NCI-H1694 treated with DMSO at 0.1 percent for 48 hours (cell line): ENCODE measurements at places on chromosomes 16 and 17.

DNA sequence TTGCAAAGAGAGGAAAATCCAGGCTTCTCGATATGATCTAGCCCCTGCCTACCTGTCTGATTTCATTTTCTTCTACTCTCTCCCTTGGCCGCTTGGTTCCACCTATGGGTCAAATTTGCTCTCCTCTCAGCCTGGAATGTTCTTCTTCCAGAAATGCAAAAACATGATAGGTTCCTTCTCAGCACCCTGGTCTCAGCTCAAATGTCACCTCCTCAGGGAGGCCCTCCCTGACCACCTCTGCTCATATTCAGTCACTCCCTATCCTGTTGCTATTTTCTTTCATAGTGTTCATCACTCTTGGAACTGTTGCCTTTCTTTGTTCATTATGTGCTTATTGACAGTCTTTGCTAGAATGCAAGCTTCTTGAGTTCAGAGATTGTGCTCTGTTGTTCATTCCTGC is 208.6 kb downstream of the KATNIP start:
- no peak for DNase-seq

DNA sequence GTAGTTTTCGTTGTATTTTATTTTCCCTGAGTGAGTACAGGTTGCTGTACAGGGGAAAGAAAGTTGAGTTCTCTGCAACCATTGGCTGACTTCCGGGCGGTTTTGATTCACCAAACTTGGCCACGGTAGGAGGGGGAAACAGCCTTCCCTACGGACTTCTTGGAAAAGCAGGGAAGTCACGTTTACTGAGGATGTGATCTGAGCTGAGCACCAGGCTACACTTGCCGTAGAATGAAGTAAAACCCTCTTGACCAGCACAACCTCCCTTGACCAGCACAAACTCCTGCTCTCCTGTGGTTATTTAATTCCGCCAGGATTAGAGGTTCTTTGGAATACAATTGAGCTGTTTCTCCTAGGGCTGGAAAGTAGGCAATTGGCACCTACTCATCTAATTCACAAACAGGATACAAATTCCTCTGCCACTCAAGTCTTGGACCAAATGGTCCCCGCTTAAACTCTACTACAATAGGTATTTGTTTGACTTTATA is 242.0 kb upstream of the RBFOX1 start:
- no peak for DNase-seq

DNA sequence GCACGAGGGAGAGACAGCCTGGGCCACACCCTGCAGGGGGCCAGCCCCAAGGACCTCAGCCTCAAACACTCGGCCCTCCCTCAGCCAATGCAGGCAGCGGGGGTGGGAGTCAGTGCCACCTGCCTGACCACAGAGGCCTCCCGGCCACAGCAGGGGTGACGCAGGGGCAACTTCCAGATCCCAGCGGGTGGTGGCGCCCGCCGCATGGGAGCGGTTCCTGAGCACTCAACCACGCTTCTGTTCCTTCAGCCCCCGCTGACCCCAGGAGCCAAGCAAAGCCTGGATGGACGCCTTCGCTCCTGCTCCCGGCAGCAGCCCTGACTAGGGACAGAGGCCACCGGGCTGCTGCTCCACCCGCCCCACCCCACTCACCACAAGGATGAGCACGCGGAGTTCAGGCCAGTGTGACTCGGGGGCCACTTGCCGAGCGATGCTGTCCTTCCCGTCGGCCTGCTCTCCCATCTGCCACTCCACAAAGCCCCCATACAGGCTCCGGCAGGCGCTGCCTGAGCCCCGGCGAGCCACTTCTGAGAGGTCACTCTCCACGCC is 5.0 kb upstream of the CYBA start:
- no peak for DNase-seq

DNA sequence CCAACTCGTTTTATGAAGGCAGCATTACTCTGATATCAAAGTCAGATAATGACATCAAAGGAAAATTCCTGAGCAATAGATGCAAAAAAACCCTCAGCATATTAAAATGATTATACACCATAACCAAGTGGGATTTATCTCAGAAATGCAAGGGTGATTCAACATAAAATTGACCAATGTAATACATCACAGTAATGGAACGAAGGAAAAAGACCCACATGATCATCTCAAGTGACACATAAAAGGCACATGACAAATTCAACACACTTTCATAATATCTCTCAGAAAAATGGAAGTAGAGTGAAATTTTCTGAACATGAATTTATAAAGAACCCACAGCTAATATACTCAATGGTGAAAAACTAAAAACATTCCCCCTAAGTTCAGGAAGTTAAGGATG is 118.8 kb downstream of the ITFG1 start:
- no peak for DNase-seq

- no peak for DNase-seq
These were observed 938.9 kb downstream of the CDH11 start for GRCh38 chr16:64182985-64183384.

- DNase-seq, result no peak
These were observed 15.0 kb upstream of the KCNJ18 start for GRCh38 chr17:21677126-21677910.

GRCh38 chr16:64065523-64065922 is 1056.3 kb downstream of the CDH11 start:
- no peak for DNase-seq

DNA sequence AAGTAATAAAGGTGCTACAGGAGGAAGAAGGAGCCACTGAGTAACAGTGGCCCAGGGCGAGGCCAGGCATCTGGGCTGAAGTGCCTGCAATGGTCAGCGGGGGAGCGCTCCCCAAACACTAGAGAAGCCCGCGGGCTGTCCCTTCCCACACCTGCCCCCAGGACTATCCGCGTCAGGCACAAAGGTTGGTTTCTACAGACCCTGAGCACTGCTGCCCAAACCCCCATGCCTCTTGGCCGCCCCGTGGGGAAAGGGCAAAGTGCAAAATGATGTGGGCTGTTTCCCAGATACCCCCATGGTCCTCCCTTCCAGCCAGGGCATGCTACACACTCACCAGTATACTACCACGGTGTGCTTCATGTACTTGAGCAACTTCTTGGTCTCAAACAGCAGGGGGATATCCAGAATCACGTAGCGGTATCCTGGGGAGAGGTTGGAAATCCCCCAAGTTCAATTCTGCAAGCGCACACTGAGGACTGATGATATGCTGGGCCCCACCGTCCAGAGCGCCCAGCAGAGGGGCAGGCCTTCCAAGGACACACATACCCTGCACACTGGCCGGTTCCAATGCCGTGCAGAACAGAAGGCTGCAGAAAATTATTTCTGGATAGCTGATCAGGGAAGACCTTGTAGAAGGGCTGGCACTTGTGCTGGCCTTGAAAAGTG is 21.5 kb downstream of the DCAKD start:
- DNase-seq, result no peak

DNA sequence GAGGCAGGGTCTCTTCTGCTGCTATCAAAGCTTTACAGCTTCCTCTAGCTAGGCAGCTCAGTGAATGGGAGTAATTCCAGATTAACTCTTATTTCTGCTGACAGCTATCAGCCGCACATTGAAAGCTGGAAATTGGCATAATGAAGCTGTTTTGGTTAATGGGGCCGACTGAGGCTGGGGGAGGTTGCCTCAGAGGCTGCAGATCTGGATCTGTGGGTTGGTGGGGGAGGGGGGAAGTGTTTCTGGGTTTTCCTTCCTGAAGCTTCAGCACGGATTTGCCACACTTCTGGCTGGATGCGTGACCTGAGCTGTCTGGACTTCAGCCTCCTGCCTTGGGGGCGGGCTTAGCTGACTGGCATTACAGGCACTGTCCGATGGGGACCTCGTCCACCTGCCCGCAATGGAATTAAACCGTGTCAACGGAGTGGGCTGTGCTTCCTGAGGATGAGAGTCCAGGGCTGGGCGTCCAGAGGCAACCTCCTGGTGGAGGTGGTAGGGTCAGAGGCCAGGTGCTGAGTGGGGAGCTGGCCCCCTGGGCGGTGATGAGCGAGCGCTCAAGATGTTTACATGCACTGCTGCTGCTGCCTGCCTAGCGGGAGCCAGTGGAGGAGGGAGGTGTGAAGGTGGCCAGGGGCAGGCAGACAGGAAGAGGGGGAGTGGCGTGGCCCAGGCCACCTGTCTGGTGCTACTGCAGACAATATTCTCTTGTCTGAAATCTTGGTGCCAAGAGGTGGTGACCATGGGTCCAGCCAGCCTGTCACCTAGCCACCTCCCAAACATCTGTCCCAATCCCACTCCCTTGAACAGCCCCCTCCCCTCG is 6.7 kb upstream of the ABCC3 start:
- no peak for DNase-seq

GRCh38 chr17:28498652-28499363 is 7.3 kb upstream of the FOXN1 start:
- DNase-seq, result no peak

DNA sequence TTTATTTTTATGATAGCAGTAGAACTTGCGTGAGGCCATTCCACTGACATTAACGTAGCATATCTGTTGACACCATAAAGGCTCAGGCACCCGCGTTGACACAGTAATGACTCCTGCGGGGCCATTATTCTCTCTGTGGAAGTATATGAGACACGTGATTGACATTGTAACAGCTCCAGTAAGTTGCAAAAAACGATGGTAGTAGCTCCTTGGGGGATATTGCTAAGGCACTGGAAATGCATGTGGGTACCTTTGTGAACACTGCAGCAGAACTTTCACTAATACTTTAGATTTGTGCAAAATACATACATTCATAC is 918.8 kb upstream of the CDH8 start:
- DNase-seq, result no peak
